Lung (tissue), 17 donors: ENCODE measurements at places on chromosomes 4 and X. TPM values are rescaled to one million over a fixed set of nuclear protein-coding genes. Genes with fewer than 3 reads are reported as not detected.

DNA sequence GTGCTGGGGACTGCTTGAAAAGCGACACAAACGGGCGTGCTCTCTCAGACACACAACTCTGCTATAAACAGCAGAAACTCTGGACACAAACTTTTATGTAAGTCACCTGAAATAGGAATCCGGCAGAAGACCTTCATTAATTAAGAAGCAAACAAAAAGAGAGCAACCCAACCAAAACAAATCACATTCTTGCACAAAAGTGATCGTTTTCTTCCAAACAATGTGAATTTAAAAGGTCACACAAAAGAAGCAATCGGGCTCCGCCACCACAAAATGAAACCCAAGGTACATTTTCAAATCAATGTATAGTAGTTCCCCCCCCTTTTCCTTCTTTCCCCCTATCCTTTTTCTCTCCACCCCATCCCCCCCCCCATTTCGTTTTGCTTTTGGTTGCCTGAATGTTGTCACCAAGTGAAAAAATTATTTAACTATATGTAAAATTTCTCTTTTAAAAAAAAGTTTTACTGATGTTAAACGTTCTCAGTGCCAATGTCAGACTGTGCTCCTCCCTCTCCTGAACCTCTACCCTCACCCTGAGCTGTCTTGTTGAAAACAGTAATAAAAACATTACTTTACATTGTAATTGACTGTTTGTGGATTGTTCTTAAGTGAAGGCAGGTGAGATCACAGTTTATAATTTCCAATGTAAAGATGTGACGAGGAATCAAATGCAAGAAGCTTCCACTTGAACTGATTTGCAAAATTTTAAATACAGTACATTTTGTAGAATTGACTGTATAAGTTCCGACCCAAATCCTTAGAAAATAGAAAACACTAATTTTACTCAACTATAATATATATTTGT lies 2.4 kb downstream of the MAB21L2 start:
- peak; percentile 13 for DNase-seq

- no peak for DNase-seq
These were observed 6.2 kb downstream of the SH3TC1 start for GRCh38 chr4:8205241-8205707.

DNA sequence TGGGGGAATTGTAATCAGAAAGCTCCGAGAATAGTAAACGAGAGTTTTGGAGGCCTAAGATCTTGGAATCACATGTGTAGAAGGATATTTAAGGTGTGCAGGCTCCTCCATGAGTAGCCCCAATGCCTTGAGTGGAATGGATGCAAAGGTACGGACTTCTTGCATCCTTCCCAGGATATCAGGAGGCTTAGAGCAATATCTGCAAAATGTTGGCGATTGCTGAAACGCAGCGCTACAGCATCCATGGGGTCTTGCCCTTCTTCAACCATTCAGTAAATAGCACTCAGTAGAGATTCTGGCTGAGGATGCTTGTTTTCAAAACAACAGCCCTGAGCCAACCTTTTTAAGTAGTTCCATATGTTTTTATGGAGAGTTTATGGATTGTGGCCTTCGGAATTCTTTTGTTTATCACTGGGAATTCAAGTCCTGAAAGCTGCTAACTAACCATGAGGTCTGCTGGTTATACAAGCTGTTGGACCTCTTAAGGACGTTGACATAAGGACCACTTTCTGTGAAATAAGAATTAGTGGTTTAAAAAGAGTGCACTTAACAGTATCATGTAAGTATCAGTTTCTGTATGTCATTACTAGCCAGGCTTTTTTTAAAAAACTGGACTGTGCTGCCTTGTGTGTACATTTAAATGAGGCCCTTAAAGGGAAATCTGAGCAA lies 228.8 kb upstream of the PGRMC2 start:
- peak; percentile 63 for DNase-seq

Gene LDB2
- total RNA-seq: 147 TPM

Gene ATP1B4
- not detected for total RNA-seq

GRCh38 chr4:174222266-174222872 lies 61.1 kb downstream of the FBXO8 start:
- DNase-seq: no peak

DNA sequence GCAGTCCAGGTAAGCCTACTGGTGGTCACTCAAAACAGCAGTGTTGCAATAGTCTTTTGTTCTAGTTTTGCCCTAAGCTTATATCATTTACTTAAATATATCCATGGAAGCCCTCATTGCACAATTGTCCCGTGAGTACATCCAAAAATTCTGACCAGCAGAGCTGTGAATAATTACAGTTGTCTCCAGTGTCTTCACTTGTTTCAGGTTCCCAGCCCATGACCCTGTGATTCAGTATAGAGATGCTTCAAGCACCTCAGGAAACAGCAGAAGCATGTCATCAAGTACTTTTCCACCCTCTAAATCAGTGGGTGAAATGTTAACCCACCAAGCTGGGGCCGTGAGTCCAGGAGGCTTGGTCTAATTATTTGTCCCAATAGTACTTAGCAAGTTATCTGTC lies 214.9 kb upstream of the RPS6KA3 start:
- DNase-seq: no peak

Gene ADH7
- total RNA-seq: 0.71 TPM

GRCh38 chrX:40734971-40735324 lies 394 bp downstream of the MED14 start:
- peak; percentile 54 for DNase-seq

Gene SPANXA2
- not detected for total RNA-seq

Gene CFAP97
- total RNA-seq: 39.2 TPM

DNA sequence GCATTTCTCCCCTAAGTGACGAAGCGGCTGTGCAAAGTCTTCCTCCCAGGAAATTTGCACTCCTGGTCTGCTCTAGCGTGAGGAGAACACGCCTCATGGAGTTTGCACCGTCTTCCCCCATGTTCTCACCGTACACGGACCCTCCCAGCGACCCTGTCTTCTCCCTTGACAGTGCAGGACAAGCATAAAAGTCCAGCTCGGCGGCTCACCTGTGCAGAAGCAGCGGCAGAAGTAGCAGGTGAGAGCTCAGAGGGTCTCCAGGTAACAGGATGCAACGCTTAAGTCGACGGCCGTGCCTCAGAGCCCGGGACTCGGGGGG lies 314 bp downstream of the P2RY8 start:
- no peak for DNase-seq

Gene ZRSR2
- total RNA-seq: 11.2 TPM

- no peak for DNase-seq
These were observed 12.3 kb upstream of the SPARCL1 start for GRCh38 chr4:87541521-87541920.

GRCh38 chrX:150314186-150314585 lies 48.9 kb upstream of the MAMLD1 start:
- DNase-seq: no peak

DNA sequence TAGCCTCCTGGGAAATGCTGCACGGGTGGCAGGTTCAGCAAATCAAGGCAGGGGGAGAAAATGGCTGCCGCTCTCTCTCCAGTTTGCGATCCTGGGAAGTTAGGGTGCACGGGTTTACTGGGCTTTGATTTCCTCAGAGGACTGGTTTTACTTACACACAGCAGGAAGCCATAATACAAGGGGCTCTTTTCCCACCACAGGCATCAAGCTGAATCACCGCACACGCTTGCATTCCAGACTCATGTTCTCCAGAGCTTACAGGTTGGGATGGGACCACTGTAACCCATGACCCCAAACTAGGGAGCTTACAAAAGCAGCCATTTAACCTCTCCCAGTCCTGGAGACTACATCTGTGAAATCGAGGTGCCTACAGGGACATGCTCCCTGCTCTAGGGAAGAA lies 159.8 kb downstream of the DHRSX start:
- no peak for DNase-seq

Gene GRPR
- total RNA-seq: 0.20 TPM

Gene ARMCX1
- 50.9 TPM for total RNA-seq

Gene MID1
- total RNA-seq: 25.8 TPM

Gene ABLIM2
- total RNA-seq: 10.9 TPM

DNA sequence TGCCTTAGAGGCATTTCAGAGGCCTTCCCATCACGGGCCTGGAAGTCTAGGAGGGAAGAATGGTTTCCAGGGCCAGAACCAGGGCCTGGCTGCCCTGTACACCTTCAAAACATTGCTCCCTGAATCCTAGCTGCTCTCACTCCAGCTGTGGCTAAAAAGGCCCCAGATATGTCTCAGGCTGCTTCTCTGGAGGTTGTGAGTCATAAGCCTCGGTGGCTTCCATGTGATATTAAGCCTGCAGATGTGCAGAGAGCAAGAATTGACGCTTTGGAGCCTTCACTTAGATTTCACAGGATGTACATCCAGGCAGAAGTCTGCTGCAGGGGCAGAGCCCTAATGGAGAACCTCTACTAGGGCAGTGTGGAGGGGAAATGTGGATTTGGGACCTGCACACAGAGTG lies 502.5 kb downstream of the GRXCR1 start:
- DNase-seq: no peak

- DNase-seq: no peak
These were observed 17.9 kb upstream of the ADD1 start for GRCh38 chr4:2825740-2826139.

- no peak for DNase-seq
These were observed 40.3 kb downstream of the NHS start for GRCh38 chrX:17415242-17415810.

Gene LNX1
- total RNA-seq: 4.0 TPM

Gene GYPA
- total RNA-seq: 11.0 TPM

- peak; percentile 12 for DNase-seq
These were observed 346.7 kb downstream of the TRIML1 start for GRCh38 chr4:188485906-188486305.

Gene ERAS
- total RNA-seq: not detected

DNA sequence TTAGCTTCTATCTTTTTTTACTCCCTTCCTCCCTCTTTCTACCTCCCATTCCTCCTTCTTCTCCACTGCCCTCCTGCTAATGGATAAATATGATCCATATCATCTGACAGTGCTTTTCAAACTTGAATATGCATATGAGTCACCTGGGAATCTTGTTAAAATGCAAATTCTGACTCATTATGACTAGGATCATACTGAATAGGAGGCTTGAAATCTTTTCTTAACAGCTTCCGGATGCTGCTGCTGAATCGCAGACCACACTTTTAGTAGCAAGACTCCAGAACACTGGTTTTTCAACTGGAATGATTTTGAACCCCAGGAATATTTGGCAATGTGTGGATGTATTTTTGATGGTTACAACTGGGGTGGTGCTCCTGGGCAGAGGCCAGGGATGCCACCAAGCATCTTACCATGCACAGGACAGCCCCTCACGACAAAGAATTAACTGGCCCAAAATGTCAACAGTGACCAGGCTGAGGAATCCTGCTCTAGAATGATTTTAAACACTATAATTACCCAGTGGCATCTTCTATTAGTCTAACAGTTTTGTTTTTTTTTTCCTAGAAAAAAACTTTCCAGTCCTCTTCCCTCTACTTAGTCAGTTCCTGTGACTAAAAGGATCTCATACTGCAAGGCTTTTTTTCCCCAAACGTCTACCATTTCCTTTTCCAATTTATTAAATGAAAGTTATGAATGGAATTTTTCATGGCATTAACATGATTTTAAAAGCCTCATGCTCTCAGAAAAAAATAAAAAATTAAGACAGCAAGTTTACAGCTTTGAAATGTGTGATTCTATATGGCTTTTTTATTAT lies 10.6 kb upstream of the PYURF start:
- no peak for DNase-seq
